T47D (cell line): ENCODE measurements at places on chromosomes 5 and 9.

DNA sequence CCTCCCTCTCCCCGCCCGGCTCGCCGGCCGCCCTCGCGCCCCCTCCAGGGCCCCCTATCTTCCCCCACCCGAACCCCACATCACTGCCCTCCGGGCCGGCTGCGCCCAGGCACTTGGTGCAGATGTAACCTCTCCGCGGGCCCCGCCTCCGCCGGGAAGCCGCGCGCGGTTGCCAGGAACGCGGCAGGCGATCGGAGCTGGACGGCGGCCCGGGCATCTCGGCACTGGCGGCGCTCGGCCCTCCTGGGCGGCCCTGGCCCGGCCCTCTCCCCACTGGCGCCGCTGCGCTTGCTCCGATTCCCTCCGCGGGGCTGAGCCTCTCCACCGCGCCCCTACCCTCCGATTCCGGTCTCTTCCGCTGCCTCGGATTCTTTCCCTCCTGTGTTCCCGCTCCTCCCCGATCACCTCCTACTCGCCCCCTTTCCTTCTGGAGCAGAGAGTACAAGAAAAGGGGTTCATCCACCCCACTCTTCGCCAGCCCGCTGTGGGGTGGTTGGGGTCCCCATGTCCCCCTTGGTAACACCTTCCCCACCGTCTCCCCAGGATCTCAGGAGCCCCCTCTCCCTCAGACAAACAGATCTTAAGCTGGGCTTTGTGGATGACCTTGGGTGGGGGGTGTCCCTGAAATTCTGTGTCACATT lies 70.6 kb downstream of the C9orf50 start:
- peak; percentile 55 for DNase-seq

- DNase-seq, result no peak
Observed at GRCh38 chr9:130933114-130934046, 5.7 kb downstream of the FIBCD1 start.

- DNase-seq, result no peak
Observed at GRCh38 chr5:131548176-131548575, 86.9 kb downstream of the RAPGEF6 start.

DNA sequence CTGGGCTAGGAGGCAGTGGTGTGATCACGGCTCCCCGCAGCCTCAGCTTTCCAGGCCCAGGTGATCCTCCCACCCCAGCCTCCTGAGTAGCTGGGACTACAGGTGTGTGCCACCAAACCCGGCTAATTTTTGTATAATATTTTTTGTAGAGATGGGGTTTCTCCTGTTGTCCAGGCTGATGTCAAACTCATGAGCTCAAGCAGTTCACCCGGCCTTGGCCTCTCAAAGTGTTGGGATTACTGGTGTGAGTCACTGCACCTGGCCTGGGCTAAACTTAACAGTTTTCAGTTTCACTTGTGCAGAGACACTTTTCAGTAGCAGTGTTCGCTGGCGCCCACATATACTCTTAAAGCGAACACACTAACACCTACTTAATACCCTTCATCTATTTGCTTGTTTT lies 205.6 kb upstream of the ZNF608 start:
- DNase-seq, result no peak

DNA sequence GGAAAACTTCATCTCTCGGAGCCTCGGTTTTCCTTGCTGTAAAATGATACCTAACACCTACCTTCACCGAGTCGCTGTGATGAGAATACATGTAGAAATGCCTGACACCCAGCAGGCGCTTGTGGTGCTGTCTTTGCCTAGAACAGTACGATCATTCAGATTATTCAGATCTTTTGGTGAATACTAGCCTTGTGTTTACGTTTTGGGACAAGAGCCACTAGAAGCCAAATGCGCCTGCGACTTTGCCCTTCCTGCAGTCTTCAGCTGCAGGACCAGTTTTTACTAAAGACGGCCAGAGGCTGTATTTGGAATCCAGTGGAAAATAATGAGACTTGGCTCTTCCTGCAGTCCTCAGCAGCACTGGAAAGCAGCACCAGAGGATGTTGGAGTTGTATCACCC lies 189.6 kb downstream of the TRIO start:
- peak; percentile 26 for DNase-seq

DNA sequence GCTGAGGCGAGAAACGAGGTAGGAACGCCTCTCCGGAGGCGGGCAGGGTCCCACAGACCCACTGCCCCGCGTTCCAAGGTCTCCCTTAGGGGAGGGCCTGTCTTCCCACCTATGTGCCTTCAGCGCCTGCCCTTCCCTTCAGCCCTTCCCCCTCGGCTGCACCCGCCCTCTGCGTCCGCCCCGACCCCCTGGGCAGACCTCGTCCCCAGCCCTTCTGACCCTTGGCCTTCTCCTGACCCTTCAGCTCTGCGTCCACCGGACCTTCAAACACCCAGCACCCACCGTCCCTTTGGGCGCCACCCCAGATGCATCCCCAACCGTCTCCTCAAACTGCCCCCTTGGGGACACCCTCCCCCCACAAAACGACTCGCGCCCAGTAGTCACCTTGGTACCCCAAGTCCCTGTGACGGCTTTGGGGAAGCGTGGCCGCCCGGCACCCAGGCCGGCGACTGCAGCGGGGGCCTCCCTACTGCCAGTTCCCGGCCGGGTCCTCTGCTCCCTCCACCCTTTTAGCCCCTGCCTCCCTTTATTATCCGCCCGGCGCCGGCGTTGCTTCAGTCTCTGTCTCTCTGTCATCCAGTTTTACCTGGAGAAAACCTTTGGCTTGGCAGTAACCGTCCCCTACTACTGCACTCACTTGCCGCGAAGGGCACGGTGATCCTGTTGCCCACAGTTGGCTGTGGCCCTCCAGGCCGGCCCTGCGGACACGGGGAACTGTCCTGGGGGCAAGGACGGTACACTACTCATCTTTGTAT lies 421 bp downstream of the RUSC2 start:
- peak; percentile 19 for DNase-seq

DNA sequence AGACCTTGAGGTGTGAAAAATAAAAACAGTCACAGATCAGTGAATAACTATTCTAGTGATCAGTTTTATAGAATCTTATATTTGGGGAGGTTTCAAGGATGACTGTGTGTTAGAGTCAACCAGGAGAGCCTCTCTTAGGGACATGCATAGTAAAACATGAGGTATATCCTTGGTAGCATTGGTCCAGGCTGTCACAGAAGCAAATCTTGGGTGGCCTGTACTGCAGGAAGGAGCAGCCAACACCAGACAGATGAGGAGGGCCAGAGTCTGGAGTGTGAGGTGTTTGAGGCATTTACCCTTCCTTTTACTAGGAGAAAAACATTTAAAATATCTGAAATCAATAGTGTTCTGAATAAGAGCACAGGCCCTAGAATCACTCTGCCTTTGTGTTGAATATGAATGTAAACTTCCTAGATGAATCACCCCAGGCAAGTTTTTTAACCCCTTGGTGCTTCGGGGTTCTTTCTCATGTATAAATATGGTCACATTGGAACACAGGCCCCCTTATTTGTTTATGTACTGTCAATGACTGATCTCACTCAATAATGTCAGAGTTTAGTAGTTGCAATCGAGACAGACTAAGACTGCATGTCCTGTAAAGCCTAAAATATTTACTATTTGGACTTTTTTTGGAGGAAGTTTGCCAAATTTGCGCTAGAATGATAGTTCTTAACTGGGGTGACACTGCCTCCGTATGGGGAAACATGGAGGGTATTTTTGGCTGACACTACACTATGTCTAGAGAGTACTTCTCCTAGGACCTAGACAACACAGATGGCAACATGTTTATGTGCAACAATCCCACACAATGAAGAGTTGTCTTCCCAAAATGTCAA lies 416.5 kb upstream of the POU5F2 start:
- no peak for DNase-seq

- DNase-seq, result no peak
Observed at GRCh38 chr9:37667706-37668105, 17.0 kb downstream of the FRMPD1 start.

DNA sequence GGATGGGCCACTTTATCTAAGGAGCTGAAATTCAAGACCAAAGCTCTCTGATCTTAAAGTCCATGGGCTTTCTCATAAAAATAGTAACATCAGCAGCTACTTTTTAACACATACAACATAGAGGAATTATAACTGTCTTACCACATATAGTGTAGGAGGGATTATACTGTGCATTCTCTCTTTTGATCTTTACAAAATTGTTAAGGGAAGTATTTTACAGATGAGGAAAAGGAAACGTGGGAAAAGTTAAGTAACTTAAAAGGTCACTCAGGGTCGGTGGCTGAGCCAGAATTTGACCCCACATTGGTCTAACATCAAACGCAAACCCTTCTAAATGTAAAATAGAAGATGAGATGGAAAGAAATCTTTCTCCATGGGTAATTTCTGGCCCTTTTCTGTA lies 38.4 kb downstream of the ZNF608 start:
- DNase-seq, result no peak

- no peak for DNase-seq
Observed at GRCh38 chr5:33944543-33945132, 8.5 kb downstream of the RXFP3 start.

DNA sequence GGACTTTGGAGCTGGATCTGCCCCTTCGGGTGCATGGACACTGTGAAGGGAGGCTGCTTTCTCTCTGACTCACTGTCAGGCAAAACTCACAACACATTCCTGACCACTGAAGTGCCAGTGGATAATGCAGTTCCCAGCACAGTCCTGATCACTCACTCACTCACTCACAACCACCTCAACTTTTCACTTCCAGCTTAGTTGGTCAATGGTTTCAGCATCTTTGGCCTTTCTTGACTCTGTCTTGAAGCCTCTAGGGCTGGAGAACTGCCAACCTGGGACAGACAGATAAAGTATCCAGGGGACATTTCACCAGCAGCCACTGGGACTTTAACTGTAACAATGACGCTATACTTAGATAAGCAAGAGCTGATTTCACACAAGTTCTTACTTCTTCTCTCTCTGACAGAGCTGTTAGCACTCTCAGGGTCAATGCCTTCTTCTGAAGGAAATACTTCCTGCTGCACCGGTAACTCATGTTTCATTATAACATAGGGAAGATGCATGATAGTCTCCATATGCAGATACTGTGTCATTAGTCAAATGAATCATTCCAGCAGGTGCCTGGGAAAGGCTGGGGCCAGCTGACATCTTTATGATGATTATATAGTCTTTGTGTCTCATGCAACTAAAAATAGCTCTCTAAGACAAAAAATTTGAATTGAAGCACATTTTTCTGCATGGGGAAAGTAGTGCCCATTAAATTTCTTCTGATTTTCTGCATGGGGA lies 499.0 kb downstream of the SEMA5A start:
- DNase-seq, result no peak

GRCh38 chr5:17229313-17229712 lies 11.9 kb downstream of the BASP1 start:
- DNase-seq, result no peak

- no peak for DNase-seq
Observed at GRCh38 chr9:2424619-2425033, 197.0 kb upstream of the VLDLR start.

DNA sequence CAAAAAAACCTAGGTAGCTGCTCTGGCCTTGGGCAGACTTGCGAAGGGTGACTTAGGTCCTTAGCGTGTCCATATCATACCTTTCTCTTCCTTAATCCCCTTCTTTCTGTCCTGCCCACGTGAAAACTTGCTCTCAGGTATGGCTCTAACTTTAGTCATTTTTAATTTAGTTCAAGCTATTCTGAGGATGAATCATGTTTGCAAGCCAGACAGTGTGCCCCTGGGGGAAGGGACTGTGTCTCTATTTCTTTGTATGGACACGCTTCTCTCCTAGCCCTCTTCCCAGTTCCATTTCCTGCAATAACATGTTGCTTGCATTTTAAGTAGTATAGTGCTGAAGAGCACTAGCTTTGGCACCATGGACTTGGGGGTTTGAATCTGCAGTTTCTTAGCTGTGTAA lies 120.6 kb downstream of the PTTG1 start:
- DNase-seq, result no peak

DNA sequence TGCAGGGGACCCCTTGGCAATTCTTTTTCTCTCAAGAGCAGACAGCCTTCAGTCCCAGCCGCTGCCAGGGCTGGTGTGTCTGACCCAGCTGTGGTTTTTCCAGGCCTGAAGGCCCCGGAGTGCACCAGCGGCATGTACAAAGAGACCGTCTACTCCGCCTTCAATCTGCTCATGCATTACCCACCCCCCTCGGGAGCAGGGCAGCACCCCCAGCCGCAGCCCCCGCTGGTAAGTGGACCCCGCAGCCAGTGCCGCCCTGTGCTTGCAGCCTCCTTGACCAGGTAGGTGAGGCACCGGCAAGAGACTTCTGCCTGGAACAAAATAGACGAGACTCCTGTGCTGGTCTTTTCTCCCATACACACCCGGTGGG lies 1.3 kb downstream of the TCF7 start:
- no peak for DNase-seq

DNA sequence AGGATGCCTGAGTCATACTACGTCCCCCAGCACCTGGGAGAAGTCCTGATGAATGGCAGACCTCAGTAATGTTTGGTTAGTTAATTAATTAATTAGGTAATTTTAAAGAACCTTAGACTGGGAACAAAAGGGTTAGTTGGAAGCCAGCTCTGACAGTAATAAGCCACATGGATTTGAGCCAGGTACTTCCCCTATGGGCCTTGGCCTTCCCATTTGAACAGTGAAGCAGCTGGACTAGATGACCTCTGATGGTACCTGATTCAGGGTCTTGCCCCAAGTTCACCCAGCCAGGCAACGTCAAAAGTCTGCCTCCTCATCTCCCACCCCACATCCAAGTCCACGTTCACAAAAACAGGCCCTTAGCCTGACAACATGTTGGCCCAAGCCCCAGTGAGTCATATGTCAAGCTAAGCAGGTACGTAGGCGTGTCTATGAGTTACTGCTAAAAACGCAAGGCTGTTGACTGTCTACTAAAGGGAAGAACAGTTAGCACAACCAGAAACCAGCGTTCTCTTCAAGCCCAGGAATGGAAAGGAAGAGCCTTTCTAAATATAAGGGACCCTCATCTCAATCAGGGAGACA lies 303.2 kb downstream of the ACTL7B start:
- peak; percentile 55 for DNase-seq

- no peak for DNase-seq
Observed at GRCh38 chr9:91773156-91773555, 176.9 kb downstream of the ROR2 start.

DNA sequence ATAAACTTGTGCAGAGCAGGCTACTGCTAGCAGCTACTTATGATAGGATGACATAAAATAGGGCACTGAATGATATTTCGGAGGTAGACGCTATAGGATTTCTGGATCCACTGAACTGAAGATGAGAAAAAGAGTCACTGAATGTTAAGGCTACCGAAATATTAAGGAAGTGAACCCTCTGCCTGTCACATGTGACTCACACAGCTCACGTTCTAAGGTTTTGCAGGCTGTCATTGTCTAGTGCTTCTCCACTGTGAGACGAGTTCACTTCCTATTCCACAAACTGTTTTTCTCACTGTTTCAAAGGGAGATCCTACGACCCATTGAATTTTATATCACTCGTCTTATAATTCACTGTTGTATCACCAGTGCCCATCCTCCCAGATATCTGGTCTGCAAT lies 100.8 kb downstream of the CTNND2 start:
- no peak for DNase-seq
